ENCODE measurements at places on chromosomes 5 and 9.

DNA sequence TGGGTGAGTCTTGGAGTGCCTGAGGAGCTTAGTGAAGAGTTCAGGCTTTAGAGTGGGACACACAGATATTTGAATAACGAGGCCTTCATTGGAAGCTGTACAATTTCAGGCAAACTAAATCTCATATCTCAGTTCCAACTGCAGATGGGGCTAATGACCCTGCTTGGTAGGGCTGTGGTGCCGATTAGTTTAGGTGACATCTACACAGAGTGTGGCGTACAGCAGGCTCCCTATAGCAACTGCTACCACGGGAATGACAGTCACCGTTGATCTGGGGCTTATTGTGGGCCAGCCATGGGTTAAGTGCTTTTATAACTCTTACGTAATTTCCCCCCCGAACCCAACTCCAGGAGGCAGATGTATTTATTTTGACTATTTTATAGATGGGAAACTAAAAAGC is 70.8 kb downstream of the FAT2 start:
- DNase-seq, result no peak

DNA sequence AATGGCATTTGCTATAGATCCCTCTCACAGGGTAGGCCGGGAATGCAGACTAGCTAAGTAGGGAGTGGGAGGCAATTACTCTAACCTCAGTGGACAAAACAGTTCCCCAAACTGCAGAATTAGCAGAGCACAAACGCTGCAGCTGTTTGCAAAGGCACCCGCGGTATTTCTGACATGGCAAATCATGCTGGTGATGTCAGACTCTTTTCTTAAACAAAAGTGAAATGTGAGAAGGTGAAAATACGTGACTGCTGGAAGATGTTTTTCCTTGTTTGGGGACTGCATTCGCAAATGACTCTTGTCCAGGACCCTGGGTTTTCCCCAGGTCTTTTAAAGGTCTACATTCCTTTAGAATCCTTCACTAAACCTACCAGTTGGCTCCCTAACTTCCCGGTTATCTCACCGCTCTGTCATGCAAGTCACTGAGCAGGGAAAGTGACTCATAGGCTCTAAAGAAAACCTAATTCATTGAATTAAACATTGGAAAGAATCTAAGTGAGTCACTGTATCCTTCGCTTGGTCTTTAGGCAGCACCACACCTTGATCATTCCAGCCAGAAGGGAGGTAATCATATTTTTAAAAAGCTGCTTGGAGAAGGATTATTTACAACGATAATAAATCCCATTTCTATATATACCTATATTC is 91.5 kb upstream of the DNAH5 start:
- no peak for DNase-seq

DNA sequence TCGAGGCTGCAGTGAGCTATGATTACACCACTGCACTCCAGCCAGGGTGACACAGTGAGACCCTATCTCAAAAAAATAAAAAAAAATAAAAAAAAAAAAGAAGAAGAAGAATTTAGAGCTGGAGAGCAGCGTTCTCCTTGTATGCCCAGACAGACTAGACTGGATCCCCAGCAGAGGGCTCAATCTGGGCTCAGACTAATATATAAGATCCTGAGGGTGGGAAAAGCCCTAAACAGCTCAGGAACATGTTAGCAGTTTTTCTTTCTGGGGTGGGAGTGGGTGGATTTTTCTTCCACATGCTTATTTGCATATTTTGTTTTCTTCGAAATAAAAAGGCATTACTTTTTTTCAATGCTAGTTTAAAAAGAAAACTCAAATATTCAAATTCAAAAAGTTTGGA is 904 bp upstream of the BSPRY start:
- DNase-seq, result no peak

DNA sequence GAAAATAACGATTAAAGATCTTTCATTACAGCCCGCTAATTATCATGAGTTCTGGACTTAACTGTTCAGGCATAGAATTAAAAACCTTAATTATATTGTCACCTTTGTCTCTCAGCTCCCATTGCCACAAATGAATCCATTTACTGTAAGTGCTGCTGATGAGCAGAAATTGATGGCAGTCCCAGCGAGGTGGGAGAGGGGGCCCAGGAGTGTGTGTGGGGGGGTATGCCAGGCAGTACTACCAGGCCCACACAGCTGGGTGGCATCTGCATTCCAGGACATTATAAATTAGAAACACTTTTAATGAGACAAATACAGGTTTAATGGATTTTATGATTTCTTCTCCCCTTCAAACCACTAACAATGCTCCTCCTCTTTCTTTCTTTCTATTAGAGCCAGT is 196.0 kb downstream of the MELK start:
- no peak for DNase-seq

GRCh38 chr5:180214870-180215770 is 6.1 kb upstream of the RASGEF1C start:
- no peak for DNase-seq

GRCh38 chr5:81740758-81741157 is 10.1 kb downstream of the SSBP2 start:
- DNase-seq, result no peak

DNA sequence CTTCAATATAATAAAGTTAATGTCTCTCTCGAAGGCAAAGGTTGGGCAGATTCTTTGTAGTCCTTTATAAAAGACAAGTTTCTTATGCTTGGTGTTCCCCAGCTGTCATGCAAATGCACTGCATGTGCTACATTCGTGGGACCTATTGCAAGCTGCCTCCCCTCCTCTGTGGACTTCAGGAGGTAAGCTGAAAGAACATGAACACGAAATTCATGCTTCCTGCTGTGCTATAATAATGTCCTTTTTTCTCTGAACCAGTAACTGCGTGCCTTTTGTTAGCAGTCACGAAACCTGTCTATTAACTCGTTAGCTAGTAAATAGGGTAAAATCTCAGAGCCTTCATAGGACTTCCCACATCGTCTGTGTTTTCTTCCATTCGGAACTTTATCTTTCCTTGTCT is 363.5 kb downstream of the CDH9 start:
- no peak for DNase-seq

- no peak for DNase-seq
Measured at GRCh38 chr5:154143211-154143641, 47.3 kb upstream of the GALNT10 start.

- no peak for DNase-seq
Measured at GRCh38 chr9:128714586-128715435, 9.1 kb downstream of the ZDHHC12 start.

GRCh38 chr5:82352146-82352791 is 74.1 kb upstream of the RPS23 start:
- no peak for DNase-seq

DNA sequence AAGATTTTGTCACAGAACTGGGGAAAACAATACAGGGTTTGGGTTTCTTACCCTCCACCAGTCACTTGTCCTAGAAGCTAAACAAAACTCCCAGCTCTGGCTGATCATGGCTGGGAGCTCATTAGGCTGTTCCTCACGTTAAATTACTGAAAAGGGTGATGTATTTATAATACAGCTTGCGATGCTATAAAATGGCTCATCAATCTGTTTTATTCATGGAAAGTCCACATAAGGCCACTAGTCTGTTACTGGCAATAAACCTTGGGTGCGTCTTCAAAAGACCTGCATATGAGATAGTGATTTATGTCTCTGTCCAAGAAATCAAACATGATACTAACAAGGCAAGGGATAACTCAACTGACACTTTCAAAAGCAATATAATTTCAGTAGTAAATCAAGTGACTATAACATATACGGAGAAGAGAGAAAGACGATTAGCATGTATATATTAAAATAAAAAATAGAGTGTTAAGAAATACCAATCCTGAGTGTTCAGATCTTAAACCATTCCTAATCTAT is 219.0 kb downstream of the BNC2 start:
- no peak for DNase-seq

GRCh38 chr5:131677115-131677514 is 42.1 kb upstream of the RAPGEF6 start:
- no peak for DNase-seq

DNA sequence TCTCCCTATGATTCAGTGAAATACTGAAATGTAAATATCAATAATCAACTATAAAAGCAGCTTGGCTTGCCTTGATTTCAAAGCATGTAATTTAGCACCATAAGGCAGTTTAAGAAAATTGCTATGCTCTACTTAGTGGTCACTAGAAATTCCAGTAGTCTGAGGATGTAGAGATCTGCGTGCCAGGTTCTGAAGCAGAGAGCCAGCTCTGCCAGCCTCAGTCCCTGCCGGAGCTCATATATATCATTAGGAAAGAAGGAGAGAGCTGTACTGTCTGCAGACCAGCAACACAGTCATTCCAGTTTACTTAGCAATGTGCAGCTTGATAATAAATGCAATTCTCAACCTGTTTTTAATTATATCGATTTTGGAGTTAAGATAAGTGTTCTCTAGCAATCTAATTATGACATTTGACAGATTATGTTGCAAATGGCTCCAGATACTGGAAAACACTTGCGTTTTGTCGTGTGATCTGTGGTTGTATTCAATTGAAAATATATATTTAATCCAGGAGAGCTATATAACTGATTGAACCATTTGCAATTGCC is 540.5 kb downstream of the CTNND2 start:
- no peak for DNase-seq

GRCh38 chr5:40689438-40689837 is 9.7 kb downstream of the PTGER4 start:
- DNase-seq, result peak; percentile 30

DNA sequence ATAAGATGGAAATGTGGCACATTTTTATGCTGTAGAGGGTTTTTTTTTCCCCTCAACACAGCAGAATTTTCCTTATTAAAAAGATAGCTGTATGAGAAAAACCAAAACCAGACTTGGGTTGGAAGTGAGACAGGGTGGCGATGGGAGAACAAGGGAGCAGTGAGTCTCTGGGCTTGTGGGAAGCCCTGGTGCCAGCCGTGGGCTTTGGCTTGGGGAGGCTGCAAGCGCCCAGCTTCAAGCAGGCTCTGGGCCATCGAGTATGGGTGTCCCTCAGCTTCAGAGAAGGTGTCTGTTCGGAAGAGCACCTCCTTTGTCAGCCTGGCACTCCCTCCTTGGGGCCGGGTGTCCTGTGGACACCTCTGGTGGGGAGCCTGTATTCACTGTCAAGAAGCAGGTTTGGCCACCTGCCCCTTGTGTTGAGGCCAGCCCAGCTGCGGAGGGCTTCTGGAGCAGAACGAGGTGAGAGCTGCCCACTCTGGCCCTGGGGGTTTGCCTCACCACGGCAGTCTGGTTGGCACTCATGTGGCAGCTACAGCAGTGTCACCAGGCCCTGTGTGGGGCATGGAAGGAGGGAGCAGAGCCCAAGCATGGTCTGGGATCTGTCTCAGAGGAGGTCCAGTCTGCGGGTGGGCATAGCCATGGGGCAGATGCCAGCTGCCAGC is 37.6 kb upstream of the ANGPTL2 start:
- DNase-seq, result no peak

- no peak for DNase-seq
Measured at GRCh38 chr9:133667759-133668450, 31.7 kb downstream of the DBH start.

GRCh38 chr5:72453246-72453775 is 53.9 kb downstream of the ZNF366 start:
- no peak for DNase-seq

DNA sequence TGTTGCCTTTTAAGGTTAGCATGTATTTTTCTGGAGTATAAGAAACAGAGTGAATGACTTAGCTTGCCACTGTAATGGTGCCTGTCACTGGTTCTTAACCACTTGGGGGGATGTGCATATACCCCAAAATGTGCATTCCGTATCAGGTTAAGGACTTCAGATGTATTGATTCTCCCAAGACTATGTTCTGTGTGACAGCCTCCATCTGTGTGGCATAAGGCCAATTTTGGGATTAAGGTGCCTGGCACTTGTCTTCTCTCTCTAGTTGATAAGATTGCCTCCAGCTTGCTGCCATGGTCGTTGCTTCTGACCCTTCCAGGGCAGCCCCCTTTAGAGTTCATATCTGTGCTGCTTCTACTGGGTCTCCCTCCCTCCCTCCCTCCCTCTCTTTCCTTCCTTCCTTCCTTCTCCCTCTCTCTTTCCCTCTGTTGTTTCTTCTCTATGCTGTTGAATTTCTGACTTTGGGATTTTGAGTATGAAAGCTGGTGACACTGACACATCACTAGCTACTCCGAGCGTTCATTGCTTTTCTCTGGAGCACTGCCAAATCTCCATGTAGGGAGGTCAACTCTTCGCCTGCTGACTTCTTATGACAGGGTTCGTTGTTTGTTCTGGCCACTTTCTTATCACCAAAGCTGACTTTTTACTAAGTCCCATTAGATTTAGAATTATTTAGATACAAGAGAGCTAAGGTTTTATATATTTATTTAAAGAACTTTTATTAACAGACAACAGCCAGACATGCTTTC is 31.0 kb downstream of the TNFAIP8 start:
- no peak for DNase-seq

DNA sequence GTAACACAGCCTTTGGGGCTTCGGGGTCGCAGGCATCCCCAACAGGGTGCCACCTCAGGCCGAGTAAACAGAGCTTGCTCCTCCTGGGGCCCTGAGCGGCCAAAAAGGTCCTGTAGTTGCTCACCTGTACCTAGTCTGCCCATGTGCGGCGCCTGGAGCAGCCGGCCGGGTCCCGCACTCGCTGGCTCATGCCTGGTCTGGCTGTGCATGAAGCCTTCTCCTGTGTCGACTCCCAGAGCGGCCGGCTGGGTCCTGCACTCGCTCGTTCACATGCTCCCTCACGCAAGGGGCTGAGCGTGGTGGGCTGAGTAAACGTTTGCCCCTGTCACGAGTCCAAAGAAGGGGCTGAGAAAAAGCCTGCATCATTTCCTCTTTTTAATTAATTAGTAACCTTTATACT is 162.4 kb upstream of the TUT7 start:
- no peak for DNase-seq

DNA sequence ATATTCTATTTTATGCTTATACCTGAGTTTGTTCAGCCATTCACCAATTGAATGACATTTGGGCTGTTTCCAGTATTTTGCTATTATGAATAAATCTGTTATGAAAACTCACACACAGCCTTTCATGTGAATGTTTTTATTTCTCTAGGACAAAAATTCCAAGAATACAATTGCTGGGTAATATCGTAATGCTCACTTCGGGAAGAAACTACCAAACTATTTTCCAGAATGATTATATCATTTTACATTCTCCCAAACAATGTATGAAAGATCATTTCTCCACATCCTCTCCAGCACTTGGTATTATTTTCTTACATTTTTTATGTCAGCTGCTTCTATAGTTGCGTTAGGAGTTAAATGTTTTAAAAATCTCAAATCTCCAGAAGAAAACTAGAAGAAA is 58.3 kb upstream of the LHFPL2 start:
- no peak for DNase-seq

DNA sequence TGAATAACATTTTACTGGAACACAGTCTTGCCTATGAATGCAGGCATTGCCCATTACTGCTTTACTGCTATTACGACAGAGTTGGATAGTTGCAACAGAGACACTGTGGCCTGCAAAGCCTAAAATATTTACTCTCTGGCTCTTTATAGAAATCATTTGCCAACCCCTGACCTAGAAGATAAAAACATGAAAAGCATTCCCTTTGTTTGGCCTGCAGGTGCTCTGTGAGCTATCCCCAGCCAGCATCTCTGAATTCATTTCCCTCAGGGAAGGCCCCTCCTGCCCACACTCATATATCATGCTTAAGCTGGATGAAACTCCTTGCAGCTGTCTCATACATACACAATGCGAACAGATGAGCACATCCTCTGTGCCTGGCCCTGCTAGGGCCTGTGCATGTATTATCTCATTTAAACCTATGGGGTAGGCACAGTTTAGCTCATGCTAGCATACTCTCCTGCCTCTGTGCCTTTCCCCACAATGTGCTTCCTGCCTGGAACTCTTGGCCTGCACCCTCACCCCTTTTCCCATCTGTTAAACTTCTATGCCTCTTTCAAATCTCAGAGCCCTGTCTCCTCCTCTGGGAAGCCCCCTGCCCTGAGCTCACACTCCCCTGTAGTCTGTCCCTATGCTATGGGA is 193.1 kb downstream of the PAX5 start:
- DNase-seq, result no peak

- DNase-seq, result no peak
Measured at GRCh38 chr5:180330270-180330648, 22.9 kb downstream of the GFPT2 start.

Measured in stimulated activated CD8-positive, alpha-beta memory T cell treated with anti-CD3 and anti-CD28 coated beads, Interleukin-4, amount 100 ng/mL, for 4 hours (primary cell).